ENCODE measurements at places on chromosomes 1 and 21.

DNA sequence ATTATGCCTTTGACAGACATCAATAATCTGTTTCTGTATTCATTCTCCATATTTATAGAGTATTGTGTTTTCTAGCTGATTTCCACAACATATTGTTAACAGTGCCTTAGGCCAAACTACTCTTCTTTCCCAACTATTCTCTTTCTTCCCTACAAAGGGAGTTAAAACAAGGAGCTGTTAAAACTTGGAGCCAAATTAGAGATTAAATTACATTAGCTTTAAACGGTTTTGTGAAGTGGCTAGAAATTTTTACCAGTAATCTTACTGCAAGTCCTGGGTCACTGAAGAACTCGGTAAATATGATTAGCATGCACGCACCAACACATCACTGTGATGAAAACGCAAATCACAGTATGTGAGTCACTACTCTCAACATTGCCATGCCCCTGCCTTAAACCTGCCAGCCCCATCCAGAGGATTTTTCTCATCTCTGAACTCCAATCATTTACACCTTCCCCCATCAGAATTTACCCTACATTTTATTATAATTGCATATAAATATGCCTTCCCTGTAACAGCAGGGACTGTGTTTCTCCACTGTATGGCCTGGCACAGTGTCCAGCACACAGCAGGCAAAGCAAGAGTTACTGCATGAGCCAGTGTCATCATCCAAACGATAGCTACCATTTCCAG, 1.5 kb upstream of the PRDX6 start:
- DNase-seq, result peak; percentile 22

DNA sequence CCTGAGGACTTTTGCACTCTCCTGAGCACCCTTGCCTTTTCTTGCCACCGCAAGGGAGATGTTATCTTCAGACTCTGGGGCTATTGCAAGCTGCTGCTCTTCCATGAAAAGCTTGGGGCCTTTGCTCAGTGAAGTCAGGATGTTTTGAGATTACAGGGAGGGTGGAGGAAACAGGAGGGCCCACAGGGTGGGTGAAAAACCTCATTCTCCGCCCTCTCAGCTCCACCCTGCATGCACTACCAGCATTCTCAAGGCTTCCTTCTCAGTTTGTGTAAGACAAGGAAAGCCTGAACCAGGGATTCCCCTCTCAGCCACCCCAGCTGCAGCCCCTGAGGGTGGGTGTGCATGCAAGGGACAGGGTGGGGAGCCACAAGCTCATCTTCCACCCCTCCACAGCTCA, 25.8 kb upstream of the ZNF648 start:
- DNase-seq, result no peak

DNA sequence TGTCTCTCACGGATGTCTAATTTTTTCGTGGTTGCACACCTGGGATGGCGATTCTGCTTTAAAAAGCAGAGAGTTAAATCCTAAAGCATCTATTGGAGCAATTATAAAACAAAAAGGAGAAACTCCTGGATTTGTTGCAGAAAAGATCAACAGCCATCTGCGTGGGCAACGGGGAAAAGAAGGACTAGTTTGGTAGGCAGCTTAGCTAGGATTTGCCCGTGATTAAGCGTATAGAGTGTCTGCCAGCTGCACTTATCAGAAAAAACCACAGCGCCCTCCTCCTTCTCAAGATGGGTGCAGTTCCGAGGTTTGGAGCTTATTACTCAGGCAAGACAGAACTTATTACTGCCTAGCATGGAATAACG, 526 bp upstream of the SLC25A24 start:
- DNase-seq, result peak; percentile 63

GRCh38 chr1:203342192-203342940, 8.6 kb downstream of the FMOD start:
- DNase-seq, result peak; percentile 33

GRCh38 chr1:46819335-46819734, 20.5 kb downstream of the CYP4B1 start:
- DNase-seq, result no peak

- DNase-seq, result no peak
Observed at GRCh38 chr1:93662481-93663207, 19.0 kb downstream of the BCAR3 start.

- no peak for DNase-seq
Observed at GRCh38 chr1:227390525-227390924, 72.2 kb upstream of the CDC42BPA start.

GRCh38 chr1:39788758-39789570, at the start of gene BMP8B:
Gene BMP8B, minus strand, starts transcription at chr1:39788865. Its CDS starts 380 bp downstream, at chr1:39788485.
- DNase-seq, result peak; percentile 44

- DNase-seq, result no peak
Observed at GRCh38 chr1:209853676-209854075, 25.9 kb downstream of the UTP25 start.
